ENCODE measurements at places on chromosomes 6 and 20.
A peak's percentile ranks its signal among the peaks of the same experiment; 100 is the strongest.

- DNase-seq = no peak
Measured at GRCh38 chr6:104954190-104954797, 2.6 kb upstream of the LIN28B start.

DNA sequence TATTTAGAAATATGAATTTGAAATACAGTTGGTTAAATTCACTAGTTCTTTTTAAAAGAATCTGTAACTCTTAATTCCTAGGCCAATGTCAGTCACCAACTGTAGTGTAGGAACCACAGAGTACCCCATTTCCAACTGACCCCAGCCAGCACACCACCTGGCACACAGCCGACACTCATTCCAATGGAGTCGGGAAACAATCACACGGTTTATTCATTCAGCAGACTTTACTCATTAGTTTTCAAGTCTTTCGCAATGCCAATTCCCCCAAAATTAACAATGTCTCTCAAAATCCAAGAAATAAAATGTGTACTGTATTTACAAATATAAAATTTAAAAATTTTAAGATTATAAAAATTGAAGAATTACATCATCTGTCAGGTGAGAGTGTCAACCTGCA, 13.5 kb downstream of the ARG1 start:
- DNase-seq = no peak

DNA sequence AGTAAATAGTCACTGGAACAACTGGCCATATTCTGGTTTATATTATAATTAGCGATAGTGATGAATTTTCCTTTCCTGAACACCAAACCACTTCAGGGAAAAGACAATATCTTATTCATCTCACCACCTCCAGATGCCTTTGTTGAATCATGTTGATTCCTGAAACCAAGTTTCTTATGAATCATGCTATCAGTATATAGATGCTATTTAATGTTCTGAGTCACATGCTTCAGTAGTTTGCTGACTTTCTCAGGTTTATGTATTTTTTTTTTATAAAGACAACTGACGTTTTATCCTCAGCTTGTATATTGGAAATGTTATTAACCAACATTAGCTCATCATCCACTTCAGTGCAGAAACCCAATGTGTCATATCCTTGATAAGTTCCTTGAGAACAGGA, 710.2 kb upstream of the POU3F2 start:
- peak; percentile 64 for DNase-seq

GRCh38 chr20:11832851-11833250, 84.8 kb upstream of the BTBD3 start:
- DNase-seq = no peak

GRCh38 chr6:23659125-23659524, 466.9 kb upstream of the NRSN1 start:
- DNase-seq = no peak

- DNase-seq = no peak
Measured at GRCh38 chr6:27241443-27241842, 6.1 kb upstream of the PRSS16 start.
